ENCODE measurements at places on chromosomes 5 and 9.

DNA sequence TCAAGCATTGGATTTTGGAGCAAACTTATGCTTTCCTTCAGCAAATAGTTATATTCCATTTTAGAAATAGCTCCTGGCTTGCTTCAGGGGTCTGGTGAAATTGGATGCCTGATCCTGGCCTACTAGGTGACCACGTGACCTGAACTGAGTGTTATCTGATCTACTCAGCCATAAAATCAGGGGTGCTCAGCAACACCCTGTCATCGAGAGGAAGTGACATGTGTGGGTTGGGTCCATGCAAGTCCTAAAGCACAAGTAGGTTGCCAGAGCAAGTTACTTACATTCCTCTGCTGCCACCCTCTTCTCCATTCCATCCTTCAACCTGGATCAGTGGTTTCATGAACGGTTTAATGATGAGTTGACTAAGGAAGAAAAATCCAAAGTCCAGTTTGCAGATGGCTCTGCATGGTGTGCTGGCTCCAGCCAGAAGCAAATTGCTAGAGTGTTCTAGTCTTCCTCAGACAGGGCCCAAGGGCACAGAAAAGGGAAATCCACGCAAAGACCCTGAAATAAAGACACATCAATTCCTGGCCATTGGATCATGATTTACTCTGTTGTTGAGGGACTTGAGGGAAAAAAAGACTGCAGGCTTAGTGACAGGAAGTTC, 2.8 kb upstream of the FAM193B start:
- DNase-seq: no peak

DNA sequence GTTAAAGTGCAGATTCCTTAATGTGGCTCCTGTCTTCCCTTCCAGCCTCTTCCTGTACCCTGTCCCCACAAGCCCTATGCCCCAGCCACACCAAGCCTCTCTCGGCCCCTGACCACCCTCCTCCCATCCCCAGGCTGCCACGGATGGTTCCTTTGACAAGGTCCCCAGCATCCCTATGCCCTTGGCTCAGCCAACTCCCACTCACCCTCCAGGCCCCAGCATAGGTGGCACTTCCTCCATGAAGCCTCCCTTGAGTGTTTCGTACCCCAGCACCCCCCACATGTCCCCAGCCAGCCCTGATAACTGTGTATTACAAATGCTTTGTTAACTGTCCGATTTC, 115.5 kb upstream of the TBC1D2 start:
- no peak for DNase-seq

DNA sequence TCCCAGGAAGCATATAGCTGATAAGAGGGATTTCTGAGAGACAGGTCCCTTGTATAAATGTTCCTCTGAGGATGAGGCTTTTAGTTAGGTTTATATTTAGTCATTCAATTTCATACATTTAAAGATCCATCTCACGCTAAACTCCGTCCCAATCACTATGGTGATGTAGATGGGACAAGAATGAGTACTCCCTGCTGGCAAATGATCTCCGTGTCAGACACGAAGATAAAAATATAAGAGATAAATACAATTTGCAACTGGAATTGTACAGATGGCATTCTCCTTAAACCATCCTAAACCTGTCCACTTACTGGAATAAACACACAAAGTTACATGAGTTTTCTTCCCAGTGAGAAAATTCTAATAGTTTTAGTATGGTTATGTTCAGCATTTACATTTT, 233.0 kb downstream of the PRR16 start:
- no peak for DNase-seq

GRCh38 chr9:115328228-115328627, 210.3 kb upstream of the TNC start:
- DNase-seq: no peak

- DNase-seq: no peak
Observed at GRCh38 chr9:116020146-116020545, 133.4 kb upstream of the PAPPA start.

DNA sequence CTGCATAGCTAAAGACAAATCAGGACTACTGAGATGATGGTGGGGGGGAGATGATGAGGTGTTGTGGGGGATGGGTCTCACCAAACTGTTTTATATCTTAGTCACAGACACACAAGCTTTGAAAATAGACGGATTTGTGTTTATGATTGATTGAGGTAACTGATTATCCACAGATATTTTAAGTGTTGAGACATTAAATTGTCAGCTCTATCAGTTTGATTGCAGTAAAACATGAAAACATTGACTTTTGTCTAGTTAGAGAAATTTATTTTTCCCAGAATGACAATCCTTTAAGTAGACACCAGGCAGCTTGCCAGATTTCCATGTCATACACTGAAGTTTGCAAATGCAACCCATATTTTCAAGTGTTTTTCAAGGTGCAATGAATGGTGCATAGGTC, 149.8 kb downstream of the NR2F1-AS1 start:
- DNase-seq: no peak

GRCh38 chr9:22574740-22575139, 128.1 kb downstream of the DMRTA1 start:
- DNase-seq: no peak

DNA sequence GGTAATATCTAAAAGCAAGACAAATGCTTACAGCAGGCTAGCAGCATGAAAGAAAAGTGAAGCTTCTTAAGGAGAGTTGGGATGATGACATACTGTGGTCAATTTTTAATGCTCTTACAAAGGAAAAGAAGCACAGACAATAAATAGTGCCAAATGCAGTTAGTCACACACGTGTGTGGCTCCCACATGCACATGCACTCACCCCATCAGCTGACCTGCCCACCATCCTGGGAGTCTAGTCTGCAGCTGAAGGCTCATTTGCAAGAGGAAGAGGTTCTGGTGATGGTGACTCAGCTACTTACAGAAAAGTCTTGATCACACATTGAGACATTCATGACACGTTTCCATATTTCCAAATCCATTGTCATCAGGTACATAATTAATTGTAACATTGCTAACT, 129.3 kb downstream of the MRPL36 start:
- DNase-seq: no peak

DNA sequence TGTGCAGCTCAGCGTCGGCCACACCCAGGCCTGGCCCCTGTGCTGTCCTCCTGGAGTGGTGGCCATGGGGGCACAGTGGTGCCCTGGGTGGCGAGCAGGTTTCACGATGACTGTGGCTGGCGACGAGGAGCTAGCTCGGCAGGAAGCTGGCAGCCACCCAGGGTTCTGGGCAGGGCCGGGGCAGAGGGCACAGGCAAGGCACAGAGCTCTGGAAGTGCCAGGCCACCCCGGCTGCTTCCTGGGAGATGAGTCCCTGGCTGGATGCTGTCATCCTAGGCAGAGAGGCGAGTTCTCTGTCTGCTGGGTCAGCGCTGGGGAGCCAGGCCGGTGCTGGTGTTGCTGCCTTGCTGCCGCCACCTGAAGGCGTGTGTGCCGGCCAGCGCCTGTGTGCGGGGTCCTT, 51.7 kb downstream of the RXRA start:
- no peak for DNase-seq

DNA sequence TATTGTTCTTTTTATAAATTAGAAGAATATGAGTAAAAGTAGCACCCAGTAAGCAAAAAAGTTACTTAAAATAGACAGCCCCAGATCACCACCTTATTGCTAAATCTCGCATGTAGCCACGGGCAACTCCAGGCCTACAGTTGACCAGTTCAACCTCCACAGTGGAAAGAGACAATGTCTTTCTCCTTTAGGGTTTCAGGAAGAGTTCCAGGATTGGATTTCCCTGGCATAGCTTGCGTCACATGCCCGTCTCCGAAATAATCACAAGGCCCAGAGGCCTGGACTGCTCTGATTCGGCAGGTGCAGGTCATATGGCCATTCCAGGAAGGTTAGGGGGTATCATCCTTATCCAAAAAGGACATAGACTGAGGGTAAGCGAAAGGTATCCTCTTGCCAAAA, 9.9 kb upstream of the PFDN1 start:
- no peak for DNase-seq

- DNase-seq: no peak
Observed at GRCh38 chr5:73230264-73231245, 57.6 kb downstream of the TMEM174 start.

DNA sequence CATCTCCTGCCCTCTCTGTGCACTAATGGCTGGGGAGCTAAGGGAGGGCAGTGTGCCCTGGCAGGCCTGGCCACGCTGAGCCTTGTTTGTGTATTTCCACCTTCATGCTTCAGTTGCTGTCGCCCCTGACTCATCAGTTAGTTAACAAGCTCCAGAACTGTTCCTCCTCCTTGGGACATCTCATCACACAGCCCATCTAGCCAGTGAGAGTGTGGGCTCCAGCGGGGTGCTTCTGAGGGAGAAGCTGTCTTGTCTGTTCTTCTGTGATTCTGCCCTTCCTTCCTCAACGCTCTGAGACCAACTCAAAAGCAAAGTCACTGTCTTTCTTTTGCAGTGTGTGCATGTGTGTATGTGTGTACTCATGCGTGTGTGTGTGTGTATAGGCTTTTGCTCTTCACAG, 58.3 kb upstream of the CPEB4 start:
- DNase-seq: no peak

- DNase-seq: no peak
Observed at GRCh38 chr9:93136011-93136440, 2.0 kb upstream of the NINJ1 start.

DNA sequence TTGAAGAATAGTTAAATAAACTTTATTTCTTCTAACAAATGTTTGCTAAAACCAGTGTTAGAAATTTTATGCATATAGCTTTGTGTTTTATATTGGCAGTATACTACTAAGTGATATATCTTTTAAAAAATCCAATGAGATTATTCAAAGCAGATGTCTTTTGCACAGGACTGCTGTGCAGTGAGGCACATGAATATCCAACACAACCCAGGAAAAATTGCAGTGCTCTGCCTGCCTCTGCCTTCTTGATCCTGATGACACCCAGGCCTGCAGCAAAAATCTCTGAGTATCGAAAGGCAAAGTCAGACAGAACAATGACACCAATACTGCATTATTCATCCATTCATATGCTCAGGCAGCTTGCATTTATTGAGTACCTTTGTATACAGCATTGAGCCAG, 1076.5 kb upstream of the ARRDC3 start:
- DNase-seq: no peak

DNA sequence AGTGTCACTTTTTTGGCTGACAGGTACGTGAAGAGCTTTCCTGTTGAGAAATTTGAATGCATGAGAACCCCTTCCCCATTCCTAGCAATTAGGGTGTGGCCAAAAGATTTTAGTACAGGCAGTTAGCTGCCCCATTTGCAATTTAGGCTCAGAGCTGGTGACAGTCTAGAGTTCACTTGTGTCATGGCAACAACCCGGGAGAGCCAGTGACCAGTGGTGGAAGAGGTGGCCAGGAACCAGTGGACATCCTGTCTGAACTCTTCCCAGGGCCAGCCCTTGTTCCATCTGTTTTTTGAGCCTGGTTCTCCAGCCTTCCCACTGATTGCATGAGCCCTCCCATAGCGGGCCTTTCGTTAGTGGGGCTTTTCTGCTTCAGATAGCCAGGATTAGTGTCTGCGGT, 2.5 kb upstream of the NEUROG1 start:
- DNase-seq: no peak

DNA sequence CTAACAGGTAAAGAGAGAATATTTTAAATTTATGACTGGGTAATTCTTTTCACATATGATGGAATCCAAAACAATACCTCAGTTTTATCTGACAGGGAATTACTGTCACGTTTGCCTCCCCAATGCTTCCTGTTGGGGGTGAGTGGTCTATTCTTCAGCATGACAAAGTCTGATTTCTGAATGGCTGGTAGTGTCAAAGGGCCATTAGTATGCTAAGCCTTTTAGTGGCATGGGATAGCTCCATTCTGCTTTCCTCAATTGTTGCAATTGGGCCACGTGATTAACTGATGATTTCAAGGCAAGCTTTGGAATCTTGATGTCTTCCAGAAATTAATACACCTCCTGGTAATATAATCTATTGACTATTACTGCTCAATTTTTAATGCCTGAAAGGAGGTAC, 14.7 kb upstream of the NDUFS4 start:
- DNase-seq: no peak

GRCh38 chr5:37774912-37775483, 64.8 kb downstream of the GDNF start:
- no peak for DNase-seq
